ENCODE measurements at places on chromosomes 16 and 17. TPM values are rescaled to one million over a fixed set of nuclear protein-coding genes. Genes with fewer than 3 reads are reported as not detected.

DNA sequence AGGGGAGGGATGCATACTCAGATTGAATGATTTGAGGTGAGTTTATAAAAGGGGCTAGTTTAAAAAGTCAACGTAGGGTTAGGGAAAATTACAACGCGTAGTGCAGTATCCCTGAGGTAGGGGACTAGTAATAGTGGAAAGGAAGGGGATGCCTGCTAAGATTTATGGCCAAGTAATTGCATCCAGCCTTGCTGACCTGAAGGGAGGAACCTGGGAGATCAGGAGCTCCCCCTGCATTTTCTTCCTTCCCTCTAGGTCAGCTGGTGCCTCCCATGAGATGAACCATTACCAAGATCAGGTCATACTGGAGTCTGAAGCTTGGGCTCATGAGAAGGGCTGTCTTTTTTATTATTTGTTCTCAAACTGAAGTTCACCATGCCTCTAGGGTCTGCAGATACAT, 606.6 kb downstream of the TMEM114 start:
- DNase-seq = no peak

BRICD5 gene
- polyA plus RNA-seq = not detected

DNA sequence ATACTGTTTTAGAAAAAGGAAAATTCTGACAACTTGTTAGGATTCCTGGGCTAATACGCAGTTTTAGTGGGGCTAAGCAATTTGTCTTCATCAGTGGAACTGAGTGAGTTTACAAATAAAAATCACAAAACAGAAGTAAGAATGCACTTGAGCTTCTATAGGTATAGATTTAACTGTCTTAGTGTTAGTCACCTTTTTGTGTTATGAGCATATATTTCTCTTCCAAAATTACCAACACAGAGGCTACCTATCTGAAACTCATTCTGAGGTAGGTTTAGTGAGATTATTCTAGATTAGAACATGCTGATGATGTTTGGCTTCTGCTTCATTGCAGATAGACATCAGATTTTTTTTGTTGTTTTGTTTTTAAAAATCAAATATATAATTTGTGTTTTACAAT, 23.2 kb downstream of the METTL9 start:
- DNase-seq = no peak

GRCh38 chr16:1019231-1020090, 37.9 kb downstream of the SOX8 start:
- no peak for DNase-seq

CCL15 gene
- polyA plus RNA-seq = not detected
